Astrocyte of the hippocampus (primary cell): ENCODE measurements at places on chromosomes 7 and 10.
A peak's percentile ranks its signal among the peaks of the same experiment; 100 is the strongest.

DNA sequence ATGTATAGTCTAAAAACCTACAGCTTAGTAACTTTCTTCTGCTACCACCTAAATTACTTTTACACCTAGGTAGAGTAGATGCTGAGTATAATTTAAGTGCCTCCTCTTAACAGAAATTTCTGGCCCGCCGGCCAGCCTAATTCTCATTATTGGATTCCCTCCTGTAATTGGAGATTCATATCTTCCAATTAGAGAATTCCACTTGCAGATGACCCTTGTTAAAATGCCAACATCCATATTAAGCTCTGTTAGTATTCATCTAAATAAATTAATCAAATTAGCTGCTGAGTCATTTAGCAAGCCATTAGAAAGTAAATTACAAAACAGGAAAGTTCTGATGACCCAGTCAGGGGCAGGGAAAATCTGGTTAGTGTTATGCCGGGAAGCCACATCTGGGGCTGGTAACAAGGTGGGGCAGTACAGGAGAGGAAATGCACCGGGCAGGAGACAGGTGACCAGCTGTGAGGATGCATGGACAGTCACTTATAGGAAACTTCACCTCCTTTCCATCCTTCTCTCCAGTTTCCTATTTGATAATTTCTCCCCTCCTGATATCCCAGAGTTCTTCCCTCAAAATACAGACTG is 82.8 kb downstream of the ORC5 start:
- DNase-seq, result no peak

DNA sequence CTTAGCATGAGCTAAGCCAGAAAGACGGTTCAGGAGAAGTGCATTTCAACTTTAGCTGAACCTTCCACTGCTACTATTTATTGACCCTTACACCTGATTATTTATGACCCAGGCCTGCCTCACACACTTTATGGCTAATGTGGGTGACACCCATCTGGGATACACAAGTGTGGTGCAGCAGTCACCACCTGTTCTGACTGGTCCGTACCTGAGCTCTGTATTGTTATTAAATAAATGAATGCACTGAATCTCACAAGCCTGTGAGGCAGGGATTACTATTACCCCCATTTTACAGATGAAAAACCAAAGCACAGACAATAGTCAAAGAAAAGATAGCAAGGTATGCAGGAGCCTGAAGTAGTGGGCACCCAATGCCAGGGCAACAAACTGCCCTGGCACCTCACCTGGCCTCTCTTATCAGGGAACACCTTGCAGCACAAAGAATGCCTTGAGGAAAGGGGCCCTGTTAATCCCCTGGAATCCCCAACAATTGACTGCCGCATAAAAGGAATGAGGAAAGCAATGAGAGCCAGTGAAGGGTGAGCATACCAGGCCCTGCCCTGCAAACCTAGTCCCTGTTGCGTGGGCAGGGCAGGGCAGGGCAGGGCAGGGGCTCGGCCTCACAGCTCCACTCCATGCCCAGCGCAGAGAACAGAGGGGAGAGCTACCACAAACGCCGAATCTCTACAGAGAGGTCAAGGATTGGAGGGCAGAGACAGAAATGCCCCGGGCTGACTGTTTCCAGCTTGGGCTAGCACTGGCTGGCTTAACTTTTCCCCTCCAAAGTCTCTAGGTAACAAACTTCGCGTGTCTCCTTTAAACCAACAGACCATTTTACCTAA is 1.3 kb downstream of the ANXA11 start:
- peak; percentile 56 for DNase-seq

DNA sequence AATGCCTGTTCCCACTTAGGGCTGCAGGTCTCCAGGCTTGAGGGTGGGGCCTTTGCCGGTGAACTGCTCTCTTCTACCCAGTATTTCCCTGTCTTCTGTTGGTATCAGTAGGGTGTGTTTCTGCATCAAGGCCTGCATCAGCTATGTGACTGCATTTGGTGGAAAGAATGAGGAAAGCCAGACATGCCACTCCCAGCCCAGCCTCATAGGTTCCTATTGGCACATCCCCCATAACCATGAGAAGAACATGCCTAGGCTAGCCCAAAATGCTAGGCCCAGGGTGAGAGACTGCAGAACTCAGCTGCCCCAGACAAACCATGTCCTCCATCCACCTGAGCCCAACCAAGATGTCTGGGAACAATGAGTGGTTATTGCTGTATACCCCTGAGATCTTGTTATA is 380.3 kb upstream of the ADARB2 start:
- no peak for DNase-seq

DNA sequence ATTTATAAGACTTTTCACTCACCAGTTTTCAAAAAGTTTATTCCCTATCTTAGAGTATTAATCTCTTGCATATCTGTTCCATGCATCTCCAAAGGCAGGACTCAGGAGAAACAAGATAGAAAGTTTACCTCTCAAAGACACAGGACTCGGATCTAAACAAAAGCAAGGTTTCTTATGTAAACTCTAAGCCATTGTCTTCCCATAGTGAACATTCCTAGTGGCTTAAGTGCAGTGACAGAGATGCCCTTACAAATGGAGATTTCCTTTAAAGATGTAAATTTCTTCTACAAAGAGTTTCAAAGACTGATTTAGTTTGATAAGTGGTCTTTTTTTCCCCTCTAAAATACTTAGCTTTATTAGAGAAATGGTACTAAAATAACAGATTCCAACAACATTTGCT is 209.8 kb downstream of the ACTR3B start:
- DNase-seq, result no peak

GRCh38 chr10:84314275-84314674 is 14.1 kb upstream of the CCSER2 start:
- DNase-seq, result no peak

DNA sequence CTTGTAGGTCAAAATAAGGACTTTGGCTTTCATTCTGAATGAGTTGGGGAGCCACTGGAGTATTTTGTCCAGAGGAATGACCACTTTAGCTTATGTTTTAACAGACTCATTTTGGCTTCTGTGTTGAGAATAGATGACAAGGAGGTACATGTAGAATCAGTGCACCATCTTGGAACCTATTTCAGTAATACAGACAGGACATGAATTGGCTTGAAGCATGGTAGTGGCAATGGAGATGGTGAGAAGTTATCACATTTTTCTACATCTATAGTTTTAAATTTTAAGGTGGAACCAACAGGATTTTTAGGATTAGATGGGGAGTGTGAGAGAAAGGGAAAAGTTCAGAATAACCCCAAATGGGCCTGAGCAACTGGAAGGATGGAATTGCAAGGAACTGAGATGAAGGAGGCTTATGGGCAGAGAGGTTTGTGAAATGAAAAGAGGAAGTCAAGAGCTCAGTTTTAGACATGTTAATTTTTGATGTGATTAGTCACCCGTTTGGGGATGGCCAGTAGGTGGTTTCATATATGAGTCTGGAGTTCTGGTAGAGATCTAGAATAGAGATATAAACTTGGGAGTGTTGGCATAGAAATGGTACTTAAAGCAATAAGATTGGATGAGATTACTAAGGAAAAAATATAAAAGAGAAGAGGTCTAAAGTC is 89.2 kb upstream of the JAZF1 start:
- no peak for DNase-seq

GRCh38 chr10:74955796-74956195 is 129.4 kb downstream of the KAT6B start:
- no peak for DNase-seq

- no peak for DNase-seq
Measured at GRCh38 chr7:28456044-28456443, 43.7 kb downstream of the CREB5 start.

DNA sequence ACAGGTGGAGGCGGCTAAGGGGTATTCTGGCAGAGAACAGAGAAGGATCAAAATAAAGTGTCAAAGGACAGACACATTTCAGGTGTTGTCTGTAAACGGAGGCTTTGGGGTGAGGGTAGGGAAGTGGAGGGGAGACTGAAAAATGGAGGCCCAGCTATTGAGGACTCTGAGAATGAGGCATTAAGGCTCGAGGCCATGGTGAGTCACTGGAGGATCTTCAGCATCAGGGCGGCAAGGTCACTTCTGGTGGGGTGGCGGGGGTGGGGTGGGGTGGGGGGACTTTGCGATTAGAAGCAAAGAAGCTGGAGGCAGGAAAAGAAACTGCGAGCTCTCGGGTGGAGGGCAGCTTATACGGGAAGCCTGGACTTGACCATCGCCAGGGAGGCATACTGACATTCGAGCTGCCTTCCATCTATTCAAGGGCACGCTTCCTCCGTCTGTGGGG is 58.4 kb upstream of the PCGF5 start:
- DNase-seq, result no peak

GRCh38 chr10:91350651-91351081 is 59.5 kb upstream of the HECTD2 start:
- DNase-seq, result peak; percentile 53

GRCh38 chr10:124561206-124561605 is 99.6 kb downstream of the LHPP start:
- DNase-seq, result no peak

DNA sequence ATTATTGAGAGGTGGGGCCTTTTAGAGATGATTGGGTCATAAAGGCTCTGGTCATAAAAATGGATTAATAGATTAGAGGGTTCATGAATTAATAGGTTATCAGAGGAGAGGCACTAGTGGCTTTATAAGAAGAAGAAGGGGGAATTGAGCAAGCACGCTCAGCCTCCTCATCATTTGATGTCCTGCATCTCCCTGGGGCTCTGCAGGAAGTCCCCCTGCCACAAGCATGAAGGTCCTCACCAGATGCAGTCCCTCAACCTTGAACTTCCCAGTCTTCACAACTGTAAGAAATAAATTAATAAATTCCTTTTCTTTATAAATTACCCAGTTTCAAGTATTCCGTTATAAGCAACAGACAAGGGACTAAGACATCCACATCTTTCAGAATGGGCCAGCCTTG is 17.1 kb upstream of the C10orf67 start:
- DNase-seq, result no peak

- no peak for DNase-seq
Measured at GRCh38 chr7:17822547-17823173, 117.6 kb downstream of the SNX13 start.

DNA sequence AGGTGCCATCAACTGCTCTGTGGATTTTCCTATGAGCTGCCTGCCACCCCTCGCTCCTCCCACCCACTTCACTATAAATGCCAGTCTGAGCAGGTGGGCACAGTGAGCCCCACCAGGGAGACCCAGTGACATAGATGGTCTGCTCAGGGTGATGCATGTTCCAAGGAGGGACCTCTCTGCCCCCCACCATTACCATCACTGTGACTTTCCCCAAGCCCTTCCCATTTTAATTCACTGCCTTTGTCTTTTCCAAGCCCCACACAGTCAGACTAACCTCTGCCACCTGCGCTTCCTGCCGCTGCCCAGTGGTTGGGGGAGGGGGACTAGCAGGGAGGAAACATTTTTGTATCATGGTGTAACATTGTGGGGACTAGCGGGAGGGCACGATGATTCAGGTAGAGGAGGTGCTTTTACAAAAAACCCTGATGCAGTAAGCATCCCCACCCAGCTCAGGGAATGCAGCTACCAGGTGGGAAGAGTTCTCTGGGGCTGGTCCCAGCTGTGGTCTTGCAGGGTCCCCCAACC is 24.6 kb downstream of the PRSS2 start:
- no peak for DNase-seq

DNA sequence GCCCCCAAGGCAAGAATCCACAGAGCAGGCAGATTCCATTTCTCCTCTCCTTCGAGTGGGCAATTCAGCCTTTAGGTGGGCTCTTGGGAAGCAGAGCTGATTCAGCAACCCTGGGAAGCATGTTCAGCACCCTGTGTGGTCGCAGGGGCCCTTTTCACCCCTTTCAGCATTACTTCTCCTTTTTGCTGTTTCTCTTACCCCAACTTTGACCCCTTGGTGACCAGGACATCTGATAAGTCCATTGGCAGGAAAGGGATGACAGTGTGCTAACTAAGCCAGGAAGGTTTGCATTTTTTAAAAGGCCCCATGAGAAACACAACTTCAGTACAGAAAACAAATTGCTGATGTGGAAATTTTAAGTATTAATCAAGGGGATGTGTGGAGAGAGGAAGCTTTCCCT is 283.7 kb upstream of the NRP1 start:
- DNase-seq, result no peak

- no peak for DNase-seq
Measured at GRCh38 chr10:60463746-60464145, 74.1 kb upstream of the ANK3 start.

GRCh38 chr7:117835016-117835664 is 38.1 kb downstream of the CTTNBP2 start:
- DNase-seq, result no peak

DNA sequence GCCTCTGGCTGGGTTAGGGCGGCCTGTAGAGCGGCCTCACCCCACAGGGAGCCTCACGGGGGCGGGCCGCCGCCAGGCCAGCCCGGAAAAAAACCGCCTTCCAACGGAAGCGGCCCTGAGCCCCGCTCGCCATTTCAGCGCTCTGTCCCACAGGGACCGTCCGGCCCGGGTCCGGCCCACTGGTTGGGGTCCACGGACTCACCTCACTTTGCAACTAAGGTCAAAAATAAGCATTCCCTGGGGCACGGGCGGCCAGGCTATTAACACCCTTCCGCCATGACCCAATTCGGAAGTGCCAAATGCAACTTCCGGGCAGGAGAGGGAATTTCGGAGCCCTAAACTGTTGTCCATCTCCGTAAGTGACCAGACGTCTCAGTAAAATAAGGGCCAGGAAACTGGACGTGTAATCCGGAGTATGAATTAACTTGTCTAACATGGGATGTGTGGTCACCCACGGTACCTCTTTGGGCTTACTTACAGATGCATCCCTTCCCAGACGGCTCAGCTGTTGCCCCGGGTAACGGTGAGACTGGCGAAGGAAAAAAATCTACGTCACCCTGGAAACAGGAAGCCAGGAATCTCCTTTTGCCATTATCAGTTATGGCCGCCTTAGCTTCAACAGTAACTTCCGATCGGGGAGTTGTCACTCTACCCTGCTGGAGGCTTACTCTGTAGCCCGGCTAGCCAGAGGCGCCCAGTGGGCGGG is at the start of gene BBIP1:
Gene BBIP1, minus strand, starts transcription at position 538 of the 706 bp plus-strand sequence. CDS start 1,023 bp downstream, outside the sequence.
- peak; percentile 100 for DNase-seq

- DNase-seq, result peak; percentile 27
Measured at GRCh38 chr10:43781480-43782361, 133.0 kb upstream of the ZNF32 start.

GRCh38 chr7:25864511-25864910 is 287.5 kb upstream of the NFE2L3 start:
- no peak for DNase-seq
